Stimulated activated CD4-positive, alpha-beta T cell treated with anti-CD3 and anti-CD28 coated beads, TNF-alpha, amount 100 ng/mL, for 4 hours (primary cell): ENCODE measurements at places on chromosomes 13 and 19.

DNA sequence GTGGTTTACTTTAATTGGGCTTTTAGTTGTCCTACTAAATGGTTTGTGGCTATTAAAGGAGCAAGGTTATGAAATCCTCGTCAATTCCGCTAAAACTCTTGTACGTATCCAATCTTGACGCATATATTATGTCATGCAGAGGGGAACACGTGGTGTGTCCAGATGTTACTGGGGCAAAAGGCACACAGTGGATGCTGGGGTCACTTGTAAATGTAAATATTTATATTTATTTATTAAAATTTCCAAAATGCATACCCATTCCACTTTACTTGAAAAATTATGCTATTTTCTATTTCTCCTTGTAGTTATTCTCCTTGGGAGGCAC lies 36.7 kb upstream of the SLC46A3 start:
- DNase-seq = no peak

GRCh38 chr13:109595471-109595870 lies 190.9 kb downstream of the IRS2 start:
- DNase-seq = no peak

DNA sequence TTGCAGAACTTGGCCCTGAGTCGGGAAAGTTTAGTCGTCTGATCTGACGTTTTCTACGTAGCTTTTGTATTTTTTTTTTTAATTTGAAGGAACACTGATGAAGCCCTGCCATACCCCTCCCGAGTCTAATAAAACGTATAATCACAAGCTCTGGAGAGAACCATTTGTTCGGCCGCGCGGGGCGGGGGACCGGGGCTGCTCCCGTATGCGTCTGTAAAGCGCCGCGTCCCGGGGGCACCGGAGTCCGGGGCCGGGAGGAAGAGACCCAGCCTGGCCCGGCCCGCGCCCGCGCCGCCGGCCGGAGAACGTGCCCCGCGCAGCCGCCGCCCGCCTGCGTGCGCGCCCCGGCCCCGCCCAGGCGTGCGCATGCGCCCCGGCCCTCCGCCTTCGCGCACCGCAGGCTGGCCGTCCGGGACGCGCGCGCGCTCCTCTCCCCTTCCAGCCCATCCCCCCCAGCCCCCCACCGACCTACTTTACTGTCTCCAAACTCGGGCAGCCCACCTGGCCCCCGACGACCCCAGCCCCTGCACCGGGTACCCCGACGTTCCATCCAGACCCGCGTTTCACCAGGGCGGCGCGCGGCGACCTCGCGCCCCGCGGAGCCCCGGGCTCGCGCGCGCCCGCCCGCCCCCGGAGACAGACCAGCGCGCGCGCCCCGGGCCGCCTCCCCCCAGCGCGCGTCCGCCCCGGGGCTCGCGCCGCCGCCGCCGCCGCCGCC lies 785 bp upstream of the USF2 start:
- peak; percentile 62 for DNase-seq

DNA sequence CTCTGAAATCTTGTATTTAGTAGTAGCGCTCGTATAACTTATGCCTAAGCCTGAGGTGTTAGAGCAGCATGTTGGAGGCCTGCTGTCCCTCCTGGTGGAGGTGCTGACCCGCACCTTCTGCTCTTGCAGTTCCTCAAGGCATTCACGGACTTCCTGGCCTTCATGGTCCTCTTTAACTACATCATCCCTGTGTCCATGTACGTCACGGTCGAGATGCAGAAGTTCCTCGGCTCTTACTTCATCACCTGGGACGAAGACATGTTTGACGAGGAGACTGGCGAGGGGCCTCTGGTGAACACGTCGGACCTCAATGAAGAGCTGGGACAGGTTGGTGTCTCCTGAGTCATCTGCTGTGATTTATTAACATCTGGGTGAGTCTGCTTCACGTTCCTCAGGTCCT lies 136.7 kb downstream of the ATP11A start:
- DNase-seq = no peak

DNA sequence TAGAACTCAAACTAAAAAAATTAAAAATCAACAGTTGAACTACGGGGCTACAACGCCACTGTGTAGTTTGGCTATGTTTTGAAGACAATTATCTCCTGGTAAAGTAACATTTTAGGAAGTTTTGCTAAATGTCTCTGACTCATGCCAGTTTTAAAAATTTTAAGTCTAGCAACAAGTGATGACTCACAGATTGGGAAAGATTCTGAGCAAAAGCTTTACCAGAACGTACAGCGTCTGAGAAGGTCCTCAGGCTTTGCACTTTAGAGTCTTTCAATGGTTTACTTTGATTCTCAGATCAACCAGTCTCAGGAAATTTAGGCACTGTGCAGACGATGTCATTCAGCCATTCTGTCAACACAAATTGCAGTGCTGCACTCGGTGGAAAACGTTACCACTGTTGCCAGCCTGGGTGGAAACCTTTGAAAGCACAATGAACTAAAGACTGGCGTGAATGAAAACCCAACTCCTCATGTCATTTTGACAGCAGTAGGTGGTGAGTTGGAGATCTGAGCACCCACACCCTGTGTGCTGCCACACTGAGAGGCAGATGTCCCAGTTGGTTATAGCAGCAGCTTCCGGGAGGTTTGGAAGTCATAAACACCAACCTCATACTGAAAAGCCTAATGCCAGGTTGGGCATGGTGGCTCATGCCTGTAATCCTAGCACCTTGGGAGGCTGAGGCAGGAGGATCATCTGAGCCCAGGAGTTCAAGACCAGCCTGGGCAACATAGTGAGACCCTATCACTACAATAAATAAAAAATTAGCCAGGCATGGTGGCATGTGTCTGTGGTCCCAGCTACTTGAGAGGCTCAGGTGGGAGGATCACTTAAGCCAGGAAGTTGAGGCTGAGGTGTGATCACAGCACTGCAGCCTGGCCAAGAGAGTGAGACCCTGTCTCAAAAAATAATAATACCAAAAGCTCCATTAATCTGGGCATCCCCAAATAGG lies 6.3 kb upstream of the WTIP start:
- no peak for DNase-seq

- DNase-seq = no peak
Observed at GRCh38 chr13:91169321-91170050, 178.0 kb upstream of the MIR17HG start.

GRCh38 chr13:29963089-29963488 lies 112.7 kb upstream of the UBL3 start:
- no peak for DNase-seq

- peak; percentile 85 for DNase-seq
Observed at GRCh38 chr19:10797541-10798256, 38.3 kb downstream of the TMED1 start.
